AG09319 (cell line): ENCODE measurements at places on chromosomes 6 and 20.

DNA sequence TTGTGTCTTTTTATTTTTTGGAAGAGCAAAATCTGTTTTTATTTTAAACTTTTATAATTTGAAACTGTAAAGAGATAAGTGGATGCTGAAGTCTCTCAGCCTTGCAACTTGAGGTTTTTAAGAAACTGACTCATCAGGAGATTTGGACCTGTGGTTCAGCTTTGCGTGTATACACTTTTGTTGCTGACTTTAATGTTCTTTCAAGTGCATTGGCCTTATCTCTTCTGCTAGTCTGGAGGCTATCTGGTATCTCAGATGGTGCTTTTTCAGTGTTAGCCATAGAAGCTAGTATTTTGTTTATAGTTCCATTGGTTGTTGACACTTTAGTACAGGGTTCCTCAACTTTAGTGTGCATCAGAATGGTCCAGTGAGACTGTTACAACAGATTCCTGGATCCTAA, 504.0 kb upstream of the SPTLC3 start:
- DNase-seq = no peak

DNA sequence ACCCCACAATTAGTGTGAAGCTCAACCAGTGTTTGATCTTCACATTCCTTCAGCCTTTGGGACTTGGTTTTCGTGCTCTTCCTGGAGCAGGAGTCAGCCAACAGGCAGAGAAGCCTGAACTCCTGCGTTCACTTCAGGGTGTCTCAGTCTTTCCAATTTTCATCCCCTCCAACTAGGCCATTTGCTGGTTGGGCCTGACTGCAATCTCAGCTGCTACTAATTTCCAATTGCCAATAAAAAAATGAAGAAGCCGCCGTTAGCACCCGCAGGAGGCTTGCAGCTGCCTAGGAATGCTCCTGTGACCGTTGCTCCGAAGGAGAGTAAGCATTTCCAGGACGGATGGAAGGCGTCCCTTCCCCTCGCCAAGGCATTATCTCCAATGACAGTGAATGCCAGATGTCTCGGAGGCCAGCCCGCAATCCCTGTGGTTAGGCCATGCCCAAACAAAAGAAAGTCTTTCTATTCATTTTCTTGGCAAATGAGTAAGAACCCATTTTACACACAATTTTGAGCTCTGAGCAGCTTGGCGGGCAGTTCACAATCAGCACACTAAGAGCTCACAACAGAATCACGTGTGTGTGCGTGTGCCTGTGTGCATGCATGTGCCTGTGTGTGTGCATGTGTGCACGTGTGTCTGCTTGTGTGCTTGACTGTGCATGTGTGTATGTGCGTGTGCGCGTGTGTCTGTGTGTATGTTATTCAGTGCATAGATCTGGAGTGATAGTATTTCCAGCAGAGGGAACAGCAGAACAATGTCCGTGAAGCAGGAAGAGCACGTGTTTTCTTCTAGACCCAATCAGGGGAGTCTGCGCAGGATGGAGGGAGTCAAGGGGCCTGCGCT, 301.2 kb downstream of the SMOC2 start:
- DNase-seq = no peak

- no peak for DNase-seq
Observed at GRCh38 chr20:22333885-22334545, 250.4 kb downstream of the FOXA2 start.

GRCh38 chr6:157380779-157381561, at the start of gene ZDHHC14:
TSS of gene ZDHHC14 (plus strand) at chr6:157381190.
- peak; percentile 57 for DNase-seq

- no peak for DNase-seq
Observed at GRCh38 chr6:168092541-168092940, 13.5 kb upstream of the FRMD1 start.

- no peak for DNase-seq
Observed at GRCh38 chr6:132964101-132964867, 149.9 kb downstream of the RPS12 start.

DNA sequence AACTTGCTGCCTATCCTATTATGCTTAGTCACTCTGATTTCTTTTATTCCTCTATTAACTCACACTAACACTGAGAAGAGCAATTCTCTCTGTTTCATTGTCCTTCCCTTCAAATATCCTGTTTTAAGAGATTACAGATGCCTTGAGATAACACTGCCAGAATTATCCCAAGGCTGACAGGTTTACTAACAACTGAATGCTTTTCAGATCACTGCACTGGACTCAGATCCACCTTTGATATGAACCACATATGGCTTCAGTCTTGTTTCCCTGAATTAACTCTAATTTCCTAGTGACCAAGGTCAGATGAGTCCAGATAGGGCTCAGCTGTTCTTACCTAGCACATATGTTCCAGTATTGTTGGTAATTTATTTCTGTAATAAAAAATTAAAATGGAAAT, 633.1 kb downstream of the GRIK2 start:
- DNase-seq = no peak

- no peak for DNase-seq
Observed at GRCh38 chr6:168363811-168364792, 44.5 kb upstream of the DACT2 start.

GRCh38 chr6:18058429-18058828, 64.0 kb downstream of the NHLRC1 start:
- no peak for DNase-seq

- DNase-seq = no peak
Observed at GRCh38 chr20:59933296-59933848, at the start of gene SYCP2. TSS of gene SYCP2 (minus strand) at chr20:59933637. CDS start at chr20:59922413, 11,224 bp downstream.

GRCh38 chr20:63290677-63291472, 2.1 kb upstream of the COL20A1 start:
- no peak for DNase-seq

DNA sequence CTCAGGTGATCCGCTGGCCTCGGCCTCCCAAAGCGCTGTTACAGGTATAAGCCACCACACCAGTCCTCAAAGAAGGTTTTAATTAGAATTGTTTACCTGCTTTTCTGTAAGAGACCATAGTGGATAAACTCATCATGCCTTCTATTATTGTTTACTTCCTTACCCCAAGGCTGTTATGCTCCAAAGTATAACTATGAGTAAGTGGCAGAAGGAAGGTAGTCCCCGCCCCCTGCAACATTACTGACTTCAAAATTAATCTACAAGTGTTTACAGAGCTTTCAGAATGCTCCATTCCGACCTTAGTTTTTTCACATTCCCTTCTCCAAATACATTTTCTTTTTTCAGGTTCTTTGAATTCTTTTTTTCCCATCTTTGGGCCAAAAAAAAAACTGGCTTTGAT, 480.5 kb upstream of the NOX3 start:
- DNase-seq = no peak

GRCh38 chr20:18856873-18857272, 43.3 kb downstream of the SCP2D1 start:
- DNase-seq = no peak

DNA sequence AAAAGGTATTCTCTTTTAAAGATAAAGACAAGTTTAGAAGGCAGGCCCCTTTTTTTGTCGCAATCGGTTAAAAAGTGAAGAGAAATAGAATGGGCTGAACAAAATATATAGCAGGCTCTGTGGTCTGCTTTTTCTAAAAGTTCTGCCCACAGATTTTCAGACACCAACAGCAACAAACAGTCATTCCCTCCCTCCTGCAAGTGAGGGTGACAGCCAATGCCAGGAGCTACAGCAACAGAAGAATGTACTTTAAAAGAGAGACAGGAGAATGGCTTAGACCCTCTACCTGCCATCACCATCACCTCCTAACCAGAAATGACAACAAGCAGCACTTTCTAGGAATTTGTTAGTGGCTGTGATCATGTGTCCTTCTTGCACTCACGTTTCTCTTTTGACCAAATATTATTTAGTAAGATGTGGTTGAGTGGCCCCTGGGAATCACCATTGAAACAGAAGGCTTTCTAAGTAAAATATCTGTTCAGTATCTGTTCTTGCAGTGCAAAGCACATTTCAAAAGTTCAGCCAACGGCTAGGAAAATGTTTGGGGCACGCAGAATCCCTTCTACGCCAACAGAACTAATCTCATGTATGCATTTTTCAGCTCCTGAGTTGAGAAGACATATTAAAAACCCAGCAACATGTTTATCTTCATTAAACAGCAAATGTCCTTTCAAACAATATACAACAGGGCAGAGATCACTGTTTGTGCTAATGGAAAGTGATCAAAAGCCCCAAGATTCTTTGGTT, 248.5 kb downstream of the ATXN1 start:
- DNase-seq = no peak

DNA sequence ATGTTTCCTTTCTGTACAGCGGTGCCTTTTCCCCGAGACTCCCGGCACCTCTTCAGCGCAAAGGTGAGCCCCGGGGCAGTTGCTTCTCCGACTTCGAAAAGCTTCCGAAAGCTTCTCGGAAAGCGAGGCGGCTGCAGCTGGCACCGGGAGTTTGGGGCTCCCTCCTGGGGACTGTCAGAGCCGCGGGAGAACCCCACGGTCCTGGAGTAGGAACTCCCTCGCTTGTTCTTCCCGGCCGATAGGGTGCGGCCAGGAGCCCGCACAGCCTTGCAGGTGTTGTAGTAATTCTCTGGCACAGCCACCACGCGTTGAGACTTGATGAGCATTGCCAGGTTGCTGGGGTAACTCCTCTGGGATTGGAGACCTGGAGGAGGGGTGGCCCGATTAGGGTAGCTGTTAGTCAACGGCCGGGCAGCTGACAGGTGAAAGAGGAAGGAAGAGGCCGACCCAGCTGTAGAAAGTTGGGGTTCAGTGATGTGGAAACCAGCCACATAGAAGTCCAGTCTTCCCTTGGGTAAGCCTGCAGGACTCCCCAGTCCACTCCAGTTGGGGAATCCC, 721 bp downstream of the KDM1B start:
- no peak for DNase-seq

DNA sequence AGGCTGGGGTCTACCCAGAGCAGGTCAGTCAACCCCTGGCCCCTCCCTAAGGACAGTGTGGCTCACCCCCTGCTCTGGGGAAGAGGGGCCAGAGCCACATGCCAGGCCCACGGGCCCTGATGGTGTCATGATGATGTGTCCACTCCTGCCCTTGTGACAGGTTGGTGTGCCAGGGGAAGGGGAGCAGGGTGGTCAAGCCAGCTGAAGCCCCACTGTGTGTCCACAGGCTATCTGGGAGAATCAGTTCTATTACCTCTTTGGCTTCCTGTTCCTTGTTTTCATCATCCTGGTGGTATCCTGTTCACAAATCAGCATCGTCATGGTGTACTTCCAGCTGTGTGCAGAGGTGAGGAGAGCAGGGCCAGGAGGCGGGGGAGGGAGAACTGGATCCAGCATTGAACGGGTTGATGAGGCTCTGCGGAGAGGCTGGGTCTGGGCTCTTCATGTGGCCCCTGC, 47.7 kb downstream of the PLAGL2 start:
- no peak for DNase-seq

DNA sequence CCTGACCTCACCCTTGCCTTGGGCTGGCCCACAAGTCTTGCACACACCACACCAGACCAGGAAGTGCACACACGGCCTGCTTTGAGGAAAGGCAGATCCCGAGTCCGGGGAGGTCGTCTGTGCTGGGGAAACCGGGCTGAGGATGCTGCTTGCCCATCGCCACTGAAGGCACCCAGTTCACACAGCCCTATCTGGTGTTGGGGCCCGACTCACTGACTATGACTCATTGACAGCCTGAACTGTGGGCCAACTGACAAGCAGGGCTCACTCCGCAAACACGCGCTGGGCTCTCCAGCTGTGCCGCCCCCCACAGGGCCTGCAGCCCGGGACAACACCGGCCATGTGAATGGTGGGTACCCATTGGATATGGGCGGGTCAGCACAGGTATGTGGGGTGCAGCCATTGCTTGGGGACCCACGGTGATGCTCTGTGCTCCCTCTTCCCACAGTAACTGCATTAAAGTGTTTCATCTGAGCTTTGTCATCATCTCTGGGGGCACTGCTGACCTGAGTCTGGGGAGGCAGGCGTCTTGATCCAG, 1.6 kb downstream of the SAMD10 start:
- no peak for DNase-seq

- no peak for DNase-seq
Observed at GRCh38 chr6:132491303-132491702, 21.6 kb downstream of the STX7 start.

DNA sequence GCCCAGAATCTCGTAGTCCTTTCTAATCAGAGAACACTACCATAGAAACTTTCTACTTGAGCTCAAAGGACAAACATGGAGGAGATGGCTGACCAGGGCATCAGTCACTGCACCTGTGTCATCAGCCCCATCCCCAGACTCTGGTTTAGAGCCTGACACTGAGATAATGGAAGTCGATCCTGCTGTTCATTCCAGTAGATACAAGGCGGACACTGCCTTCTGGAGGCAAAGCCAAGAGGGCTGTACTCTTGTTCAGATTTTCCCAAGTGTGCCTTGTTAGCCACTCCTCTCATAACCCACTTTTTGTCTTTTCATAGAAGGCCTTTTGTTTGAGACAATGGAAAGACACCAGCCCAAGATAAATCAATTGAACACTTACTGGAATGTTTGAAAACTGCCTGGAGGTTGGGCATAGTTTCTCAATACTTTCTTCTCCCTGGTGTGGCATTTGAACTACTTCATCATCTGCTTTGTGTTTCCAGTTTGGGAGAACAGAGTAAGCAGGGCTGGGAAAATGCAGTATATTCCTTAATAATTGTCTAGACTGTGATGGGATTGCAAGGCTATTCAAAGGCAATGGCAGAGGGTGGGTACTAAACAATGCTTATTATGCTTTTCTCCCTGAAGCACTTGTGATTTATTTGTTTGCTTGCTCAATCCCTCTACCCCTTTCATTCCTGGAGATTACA, 99.7 kb downstream of the CLIC5 start:
- DNase-seq = no peak

DNA sequence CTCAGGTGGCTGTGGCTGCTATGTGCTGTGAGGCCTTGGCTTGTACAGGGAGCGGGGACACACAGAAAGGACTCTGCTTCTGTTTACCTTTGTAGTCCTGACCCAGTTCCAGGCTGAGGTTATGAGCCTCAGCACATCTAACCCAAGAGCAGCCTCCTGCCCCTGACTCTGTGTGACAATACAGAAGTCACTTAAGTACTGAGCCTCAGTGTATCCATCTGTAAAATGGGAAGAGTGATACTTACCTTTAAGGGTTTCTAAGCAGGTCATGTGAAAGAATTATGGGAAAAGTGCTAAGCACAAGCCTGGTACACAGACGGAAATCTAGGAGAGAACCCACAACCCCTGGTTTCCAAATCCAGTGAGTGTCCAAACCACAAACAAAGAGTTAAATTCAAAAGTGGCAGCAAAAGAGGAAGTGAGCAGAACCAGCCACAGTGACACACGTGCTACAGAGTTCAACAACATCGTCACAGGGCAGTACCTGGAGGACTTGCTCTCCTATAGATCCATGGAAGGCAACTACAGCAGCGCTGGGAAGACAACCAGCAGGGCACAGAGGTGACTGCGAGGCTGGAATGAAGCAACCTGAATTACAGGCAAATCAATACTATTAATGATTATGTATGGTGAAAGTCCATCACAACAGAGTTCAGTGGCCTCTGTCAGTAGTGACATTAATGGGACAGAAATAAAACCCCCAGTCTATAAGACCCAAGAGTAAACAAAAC, 12.5 kb downstream of the TRIM26 start:
- no peak for DNase-seq

GRCh38 chr6:168641446-168641845, 200.5 kb downstream of the SMOC2 start:
- DNase-seq = no peak

GRCh38 chr20:41553142-41553879, 64.9 kb downstream of the CHD6 start:
- no peak for DNase-seq

- no peak for DNase-seq
Observed at GRCh38 chr6:41047745-41048732, 5.0 kb upstream of the APOBEC2 start.
